ENCODE measurements at places on chromosomes 3 and 15.

- DNase-seq = no peak
Measured at GRCh38 chr3:185552358-185552877, at the start of gene LIPH. Gene LIPH (minus strand): TSS chr3:185552588. CDS start chr3:185552471, 117 bp downstream.

DNA sequence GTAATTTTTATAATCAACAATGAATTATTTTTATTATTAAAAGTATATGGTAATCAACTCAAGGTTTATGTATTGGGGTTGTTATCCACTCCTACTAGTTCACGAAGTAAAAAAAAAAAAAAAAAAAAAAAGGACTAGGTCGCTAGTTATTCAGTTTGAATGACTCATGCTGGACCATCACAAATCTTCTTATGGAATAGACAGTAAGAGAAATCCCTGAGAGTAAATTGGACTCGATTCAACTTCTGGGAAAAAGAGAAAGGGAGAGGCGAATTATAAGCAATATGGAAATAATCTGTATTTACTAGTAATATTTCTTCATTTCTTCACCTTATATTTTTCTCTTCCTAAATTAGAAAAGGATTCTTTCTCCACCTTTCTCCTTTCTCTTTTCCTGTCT, 2.0 kb downstream of the MYEF2 start:
- DNase-seq = no peak

DNA sequence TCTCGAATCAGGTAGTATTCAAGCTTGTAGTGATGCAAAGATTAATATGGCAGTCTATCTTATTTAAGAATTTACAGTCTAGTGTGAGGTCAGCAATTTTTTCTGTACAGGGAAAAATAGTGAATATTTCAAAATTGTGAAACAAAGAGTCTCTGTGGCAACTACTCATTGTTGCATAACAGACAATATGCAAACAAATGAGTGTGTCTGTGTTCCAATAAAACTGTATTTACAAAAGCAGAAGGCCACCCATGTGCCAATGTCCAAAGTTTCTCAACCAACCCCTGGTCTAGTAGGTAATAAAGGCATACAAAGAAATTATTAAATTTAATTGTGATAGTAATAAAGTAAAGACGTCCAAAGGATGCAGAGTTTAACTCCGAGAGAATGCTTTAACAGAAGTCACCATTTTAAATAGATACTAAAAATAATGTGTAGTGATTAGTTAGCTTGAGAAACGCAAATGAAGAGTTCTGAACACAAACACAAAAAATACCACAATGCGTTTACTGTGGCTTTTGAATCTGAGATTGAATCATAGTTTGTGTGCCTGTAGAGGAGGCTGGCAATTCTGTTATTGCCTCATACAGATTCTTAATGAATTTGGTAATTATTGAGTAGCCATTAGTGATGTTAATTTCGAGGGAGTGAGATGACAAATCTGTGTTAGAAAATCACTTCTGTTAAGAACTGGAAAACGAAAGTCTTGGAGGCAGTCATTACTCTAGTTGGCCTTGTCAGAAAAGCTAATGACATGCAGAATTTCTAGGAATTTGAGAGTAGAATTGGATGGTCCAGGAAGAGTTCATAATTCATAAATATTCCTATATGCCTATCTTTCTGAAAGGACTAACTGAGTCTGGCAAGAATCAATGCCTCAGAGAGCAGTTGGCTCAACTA, 48.7 kb downstream of the CADM2 start:
- DNase-seq = no peak

- DNase-seq = no peak
Measured at GRCh38 chr3:6062261-6063187, 798.4 kb upstream of the GRM7 start.

DNA sequence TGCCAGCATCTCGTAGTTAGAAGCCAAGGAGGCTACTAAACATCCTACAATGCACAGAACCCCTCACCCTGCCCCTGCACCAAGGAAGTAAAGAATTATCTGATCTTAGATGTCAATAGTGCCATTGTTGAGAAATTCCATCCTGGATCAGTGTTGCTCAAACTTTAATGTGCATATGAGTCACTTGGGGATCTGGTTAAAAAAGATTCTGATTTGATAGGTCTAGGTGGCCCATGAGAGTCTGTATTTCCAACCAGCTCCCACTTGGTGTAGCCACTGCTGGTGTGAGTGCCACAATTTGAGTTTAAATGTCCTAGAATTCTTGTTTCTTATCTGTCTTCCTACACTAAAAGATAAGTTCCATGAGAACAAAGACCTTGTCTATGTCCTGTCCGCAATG, 43.7 kb downstream of the TMEM45A start:
- DNase-seq = no peak

- DNase-seq = no peak
Measured at GRCh38 chr3:130956721-130957120, 62.8 kb downstream of the ATP2C1 start.

- DNase-seq = no peak
Measured at GRCh38 chr3:46673151-46674030, 20.1 kb downstream of the ALS2CL start.

GRCh38 chr15:76973362-76973743, 21.6 kb upstream of the PSTPIP1 start:
- DNase-seq = peak; percentile 43

DNA sequence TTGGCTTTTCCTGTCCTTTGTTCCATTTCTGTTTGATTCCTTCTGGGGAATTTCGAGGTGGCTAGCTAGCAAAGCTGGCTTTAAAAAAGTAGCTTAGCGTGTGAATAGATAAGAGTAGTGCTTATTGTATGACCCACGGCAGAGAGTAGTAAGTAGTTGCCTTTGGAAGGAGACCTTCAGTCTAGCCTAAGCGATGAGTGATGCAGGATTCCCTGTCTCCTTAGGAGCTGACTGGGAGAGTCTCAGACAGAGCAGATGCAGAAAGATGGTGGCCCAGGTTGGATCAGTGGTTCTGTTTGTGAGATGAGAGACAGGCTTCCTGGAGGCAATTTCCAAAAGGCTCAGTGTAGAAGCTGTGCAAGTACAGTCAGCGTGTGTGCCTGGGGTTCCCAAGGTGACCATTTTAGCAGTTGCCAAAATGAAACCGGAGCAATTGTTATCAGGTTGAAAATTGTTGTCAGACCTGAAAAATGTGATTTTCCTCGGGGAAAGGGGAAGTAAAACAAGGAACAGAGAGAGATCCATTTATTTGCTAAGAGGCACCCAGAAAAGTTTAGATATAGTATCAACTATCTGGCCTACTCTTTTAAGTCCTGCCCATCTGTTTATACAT, 681 bp upstream of the IL5RA start:
- DNase-seq = no peak

- DNase-seq = no peak
Measured at GRCh38 chr3:4426782-4427344, 40.2 kb downstream of the SUMF1 start.

DNA sequence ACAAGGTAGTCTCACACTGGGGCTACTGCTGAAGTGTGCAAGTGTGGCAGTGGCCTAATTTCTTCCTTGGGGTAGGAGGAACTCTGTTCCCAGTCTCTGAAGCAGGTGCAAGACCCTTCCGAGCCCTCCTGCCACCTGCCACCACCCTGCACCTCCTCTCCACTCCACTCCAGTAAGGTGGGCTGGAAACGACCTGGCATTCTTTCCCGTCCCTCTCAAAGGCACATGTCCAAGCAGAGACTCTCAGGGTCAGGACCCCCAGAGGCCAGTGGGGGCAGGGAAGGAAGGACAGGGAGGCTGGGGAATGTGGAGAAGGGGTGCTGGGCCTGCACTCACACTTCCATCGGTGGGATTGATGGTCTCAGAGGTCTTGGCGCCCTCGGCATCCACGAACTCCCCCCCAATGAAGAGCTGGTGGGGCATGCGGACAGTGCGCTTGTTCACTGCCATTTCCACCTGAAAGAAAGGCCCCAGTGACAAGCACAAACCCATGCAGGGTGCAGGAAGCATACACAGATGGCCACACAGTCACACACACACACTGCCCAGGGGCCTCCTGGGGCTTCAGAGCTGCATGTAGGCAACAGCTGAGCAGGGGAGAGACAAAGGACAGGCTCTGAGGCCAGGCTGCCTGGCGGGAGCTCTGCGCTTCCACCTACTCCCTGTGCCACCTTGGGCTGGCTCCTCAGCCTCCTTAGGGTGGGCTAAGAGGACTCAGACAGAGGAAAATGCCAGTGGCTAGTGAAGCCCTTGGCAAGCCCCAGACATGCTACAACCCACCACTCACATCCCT, 43.8 kb downstream of the ALDH1L1 start:
- DNase-seq = no peak

DNA sequence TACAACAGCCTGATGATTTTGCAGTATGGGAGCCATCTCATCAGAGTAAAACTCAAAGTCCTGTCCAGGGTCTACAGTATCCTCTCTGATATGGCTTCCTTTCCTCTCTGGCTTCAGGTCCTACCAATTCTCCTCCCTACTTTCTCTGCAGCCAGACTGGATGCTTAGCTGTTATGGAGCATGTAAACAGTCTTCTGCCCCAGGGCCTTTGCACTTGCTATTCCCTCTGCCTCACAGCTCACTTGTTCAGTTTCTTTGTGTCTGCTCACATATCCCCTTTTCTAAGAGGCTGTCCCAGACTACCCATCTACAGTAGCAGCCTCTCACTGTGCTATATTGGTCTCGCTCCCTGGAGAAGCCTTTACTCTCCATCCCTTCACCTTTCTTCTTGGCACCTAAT, 62.2 kb downstream of the TLNRD1 start:
- no peak for DNase-seq
